D721Med (cell line): ENCODE measurements at places on chromosomes 3 and 15.

DNA sequence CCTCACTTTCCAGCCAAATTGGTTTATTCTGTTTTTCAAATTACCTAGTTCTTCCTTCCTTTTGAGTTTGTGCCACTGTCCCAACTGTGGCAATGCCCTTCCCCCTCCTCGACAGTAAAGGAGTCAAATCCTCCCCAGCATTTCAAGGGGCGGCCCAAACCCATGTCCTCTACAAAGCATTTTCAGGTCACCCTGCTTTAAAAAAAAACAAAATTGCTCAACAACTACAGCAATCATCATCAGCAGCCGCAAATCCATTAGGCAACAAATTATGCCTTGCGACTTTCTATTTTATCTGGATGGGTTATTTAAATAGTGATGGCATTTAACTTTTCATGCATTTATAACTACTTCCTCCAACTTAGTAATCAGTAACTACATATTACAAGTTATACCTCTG lies 32.7 kb downstream of the PLD1 start:
- DNase-seq: no peak

DNA sequence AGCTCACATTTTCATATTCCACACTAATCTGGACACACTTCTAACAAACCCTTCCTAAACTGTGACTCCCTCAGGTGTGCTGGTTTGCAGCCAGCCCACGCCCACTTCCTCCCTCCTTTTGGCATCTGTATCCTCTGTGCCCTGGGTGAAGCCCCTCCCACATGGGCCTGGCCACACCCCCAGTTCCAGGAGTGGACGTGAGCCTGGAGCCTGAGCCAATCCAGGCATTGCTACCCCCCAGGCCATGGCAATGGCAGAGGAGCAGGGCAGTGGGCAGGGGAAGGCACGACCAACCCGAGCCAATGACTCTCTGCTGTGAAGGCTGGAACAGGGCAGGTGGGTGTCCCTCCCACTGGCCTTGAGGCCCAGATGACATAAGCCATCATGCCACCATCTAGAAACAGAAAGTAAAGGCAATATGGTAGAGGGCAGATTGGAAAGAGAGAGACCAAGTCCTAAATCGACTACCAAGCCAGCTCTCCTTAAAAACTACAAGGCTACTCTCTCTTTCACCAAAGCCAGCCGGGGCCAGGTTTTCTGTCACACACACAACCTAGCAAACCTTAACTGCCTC lies 18.6 kb downstream of the FAM174B start:
- no peak for DNase-seq

GRCh38 chr15:40763801-40764628 lies at the start of gene GCHFR:
Gene GCHFR, plus strand, starts transcription at chr15:40764068. Its CDS starts 113 bp downstream, at chr15:40764181.
- DNase-seq: no peak

DNA sequence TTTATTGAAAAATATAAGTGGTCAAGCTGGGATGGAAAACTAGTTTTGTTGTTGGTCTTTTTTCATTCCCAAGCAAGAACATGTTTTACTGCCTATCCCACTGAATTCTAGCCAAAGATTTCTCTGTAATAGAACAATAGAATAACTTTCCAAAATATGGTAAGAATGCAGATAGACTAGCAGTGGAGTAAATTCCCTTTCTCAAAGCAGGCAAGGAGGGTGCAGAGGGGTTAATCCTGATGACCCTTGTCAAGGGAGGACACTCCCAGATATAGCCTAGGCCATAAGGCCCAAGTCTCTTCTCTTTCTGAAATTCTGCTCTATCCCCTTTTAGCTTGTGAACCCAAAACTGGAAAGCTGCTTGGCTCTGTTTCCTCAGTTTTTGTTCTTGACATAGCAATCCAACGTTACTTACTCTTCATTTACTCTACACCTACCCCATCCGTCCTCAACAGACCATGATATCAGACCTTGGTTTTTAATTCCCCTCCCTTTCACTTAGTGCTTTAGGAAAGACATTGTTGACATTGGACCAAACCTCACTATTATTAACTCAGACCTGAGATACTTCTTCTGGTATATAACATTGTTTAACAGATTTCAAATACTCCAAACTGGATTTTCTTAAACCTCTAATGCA lies 453.6 kb upstream of the THBS1 start:
- no peak for DNase-seq

DNA sequence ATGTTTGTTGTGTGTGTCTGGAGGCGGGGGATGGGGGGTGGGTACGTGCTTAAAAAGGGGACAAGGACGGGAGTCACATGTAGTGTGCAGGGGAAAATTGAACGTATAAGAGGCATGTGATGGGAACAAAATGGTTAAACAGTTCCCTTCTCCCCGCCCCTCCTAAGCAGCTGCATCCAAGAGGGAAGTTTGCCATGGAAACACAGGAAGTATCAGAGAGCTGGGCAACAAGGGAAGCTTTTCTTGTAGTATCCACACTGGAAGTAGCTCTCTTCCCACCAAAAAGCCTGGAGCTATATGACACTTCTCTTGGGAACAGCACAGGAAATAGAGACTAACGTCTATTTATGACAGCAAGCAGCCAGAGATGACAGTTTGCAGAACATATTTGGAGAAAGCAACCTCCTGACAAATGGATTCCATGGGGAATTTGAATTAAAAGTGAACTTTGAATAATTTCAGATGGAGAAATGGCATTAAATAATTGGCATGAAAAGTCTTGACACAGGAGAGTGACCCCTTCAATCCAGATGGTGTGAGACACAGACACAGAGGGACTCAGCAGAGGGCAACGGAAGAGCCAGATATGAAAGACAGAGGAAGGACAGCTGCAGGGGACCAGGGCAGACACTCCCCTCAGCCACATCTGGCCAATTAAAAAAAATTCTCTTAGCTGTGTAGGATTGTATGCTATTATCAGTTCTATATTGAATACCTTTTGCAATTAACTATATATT lies 294.2 kb upstream of the TBL1XR1 start:
- no peak for DNase-seq

- no peak for DNase-seq
Measured at GRCh38 chr3:191385101-191385500, 54.8 kb upstream of the UTS2B start.

DNA sequence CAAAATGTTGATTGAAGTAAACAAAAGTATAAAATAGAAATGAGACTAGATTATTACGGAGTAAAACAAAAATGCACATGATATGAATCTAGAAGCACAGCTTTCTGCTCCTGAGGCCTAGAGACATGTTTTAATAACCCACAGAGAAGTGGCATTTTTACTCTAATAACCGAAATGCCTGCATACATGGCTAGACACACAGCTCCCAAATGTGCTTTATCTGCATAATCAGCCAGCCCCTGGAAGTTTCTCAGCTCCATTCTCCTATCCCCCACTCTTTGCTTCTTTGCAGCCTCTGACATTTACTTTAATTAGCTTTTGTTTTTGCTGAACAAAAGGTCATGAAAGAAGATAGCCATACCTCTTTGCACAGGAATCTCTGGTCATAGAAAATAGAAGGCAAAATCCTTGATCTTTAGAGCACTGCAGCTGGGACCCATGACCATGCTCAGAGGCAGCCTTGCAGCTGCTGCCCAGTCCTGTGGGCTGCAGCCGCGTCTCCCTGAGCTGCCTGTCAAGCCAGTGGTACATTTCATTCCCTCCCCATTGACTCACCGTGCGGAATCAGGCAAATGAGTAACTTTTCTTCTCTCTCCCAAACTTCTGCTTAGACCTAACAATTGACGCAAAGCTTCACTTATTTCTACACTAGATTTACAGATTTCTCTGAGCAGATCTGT lies at the start of gene VEPH1:
VEPH1 (minus strand) TSS at position 501 of the 680 bp plus-strand sequence. CDS start 8,067 bp downstream, outside the sequence.
- DNase-seq: no peak

DNA sequence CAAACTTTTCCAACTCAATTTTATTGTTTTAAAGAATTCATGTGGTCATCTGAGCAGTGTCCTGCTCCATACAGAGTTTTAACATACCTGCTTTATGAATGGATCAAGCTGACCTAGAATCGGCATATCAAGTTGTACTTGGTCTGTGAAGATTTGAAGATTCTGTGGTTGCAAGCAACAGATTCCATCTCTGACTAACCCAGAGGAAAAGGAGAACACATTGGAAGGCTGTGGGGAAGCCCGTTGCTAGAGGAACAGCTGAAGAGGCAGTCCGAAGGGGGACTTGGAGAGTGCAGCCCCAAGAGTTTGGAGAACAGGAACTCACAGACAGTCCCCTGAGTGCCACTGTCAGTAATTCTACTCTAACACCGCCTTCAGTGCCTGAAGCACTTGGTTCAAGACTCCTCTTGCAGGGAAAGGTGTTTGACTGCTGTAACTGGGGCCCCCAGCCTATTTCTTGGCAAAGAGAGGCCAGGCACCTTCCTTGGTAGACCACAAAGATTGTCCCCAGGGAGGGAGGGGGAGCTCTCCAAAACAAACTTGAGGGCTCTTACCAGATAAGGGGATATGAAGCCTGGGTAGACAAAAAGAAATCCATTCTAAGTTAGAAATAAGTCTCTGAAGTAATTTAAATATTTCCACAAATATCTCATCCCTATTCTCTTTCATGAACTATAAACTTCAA lies 88.8 kb downstream of the LARS2 start:
- DNase-seq: no peak

DNA sequence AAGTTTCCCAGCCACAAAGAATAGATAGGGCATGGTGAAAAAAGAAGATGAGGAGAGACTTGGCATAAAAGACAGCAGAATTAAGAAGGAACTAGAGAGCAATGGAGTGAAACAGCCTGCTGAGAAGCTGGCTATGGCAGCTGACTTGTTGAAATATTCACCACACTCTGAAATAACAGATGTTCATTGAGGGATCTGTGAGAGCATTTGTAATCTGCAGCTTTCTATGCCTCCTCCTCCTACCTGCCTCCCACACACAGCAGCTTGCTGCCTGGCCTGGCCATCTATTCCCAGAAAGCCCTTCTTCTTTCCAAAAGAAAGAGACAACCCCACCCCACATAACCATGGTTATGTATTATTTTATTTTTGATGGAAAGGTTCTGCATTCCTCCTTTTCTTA lies 303.9 kb downstream of the GAP43 start:
- DNase-seq: no peak

DNA sequence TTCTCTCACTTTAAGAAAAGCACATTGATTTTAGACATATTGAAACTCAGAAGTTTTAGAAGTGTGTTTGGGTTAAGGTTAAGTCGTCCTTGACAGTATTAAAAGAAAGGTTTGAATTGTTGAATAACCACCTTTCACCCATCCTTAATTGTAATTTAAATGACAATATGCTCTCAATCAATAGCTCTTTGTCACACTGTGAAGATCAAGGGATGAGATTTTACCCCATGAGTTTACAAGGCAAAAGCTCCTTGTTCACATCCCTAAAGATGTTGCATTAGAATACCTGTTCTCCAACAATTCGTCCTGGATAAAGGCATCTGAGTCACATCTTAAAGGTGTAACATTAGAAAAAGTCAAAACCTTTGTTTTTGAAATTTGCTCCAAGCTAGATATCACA lies 220.4 kb upstream of the MDFIC2 start:
- DNase-seq: no peak

DNA sequence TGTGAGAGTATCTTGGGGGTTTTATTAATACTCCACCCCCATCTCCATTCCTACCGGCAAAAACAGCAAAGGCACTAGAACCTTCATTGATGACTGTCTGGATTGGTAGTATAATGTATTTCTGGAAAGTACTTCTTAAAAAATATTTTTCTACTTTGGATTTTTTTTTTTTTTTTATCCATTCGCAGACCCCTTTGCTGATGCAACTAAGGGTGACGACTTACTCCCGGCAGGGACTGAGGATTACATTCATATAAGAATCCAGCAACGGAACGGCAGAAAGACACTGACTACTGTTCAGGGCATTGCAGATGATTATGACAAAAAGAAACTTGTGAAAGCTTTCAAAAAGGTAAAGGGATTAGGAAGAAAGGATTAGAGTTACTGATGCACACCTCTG lies 1.2 kb downstream of the EIF1B start:
- DNase-seq: no peak

- no peak for DNase-seq
Measured at GRCh38 chr3:51378726-51379125, 6.4 kb upstream of the MANF start.

- no peak for DNase-seq
Measured at GRCh38 chr3:137988152-137988551, 21.8 kb upstream of the CLDN18 start.

GRCh38 chr3:46913644-46914043 lies 36.1 kb downstream of the PTH1R start:
- no peak for DNase-seq

DNA sequence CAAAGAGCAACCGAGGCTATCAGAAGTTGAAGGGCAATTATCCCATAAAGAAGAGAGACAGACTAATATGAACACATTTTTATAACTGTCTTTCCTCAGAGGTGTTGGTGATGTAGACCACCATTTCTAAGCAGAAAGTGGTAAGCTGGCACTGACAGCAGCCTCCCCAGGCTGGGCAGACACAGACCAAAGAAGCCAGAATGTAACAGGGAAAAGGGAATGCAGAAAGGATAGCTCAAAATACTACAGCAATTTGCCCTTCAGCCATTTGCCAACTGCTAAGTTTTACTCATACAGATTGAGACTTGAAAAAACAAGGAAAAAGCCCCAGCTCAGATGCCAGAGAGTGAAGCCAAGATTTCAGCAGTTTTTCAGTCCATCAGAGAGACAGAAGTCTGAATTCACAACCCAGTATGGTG lies 73.5 kb upstream of the ABI3BP start:
- DNase-seq: no peak

GRCh38 chr15:68469162-68470048 lies 37.4 kb upstream of the ITGA11 start:
- no peak for DNase-seq

DNA sequence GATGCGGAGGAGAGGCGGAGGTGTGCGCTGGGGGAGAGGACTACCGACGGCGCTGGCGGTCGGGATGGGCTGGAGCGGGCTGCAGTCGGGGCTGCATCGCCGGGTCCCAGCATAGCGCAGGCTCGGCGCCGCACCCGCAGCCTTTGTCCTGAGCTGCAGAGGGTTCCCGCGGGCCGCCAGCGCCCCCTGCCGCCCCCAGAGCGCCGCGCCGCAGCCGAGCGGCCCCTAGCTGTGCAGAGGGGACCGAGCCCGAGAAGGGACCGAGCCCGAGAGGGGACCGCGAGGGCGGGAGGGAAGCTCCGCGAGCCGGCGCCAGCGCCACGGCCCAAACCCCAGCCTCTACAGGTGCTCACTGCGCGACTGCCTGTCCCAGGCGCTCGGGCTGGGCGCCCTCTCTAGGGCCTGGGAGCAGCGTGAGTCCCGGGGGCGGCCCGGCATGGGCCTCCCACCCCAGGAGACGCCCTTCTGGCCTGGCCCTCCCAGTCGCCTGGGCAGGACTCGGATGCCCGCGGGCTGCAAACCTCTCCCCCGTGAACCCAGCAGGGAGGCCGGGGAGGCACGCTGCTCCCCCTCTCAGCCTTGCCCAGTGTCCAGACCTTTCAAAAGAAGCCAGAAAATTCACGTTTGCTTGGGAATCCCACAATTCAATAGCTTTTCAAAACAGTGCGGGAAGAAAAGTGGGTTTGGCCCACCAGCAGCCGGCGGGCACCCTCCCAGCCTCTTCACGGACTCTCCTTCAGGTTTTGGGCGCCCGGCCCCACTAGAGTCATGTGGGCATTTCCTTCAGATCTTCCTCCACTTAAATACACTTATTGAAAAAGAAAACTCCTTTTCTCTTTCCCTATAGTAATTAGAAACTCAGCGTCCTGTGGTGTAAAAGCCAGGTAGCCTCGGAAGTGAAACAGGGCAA lies 134.7 kb downstream of the TPRA1 start:
- DNase-seq: peak; percentile 98

- no peak for DNase-seq
Measured at GRCh38 chr15:70523616-70524015, 239.7 kb downstream of the UACA start.
